ENCODE measurements at places on chromosomes 11 and 22.

DNA sequence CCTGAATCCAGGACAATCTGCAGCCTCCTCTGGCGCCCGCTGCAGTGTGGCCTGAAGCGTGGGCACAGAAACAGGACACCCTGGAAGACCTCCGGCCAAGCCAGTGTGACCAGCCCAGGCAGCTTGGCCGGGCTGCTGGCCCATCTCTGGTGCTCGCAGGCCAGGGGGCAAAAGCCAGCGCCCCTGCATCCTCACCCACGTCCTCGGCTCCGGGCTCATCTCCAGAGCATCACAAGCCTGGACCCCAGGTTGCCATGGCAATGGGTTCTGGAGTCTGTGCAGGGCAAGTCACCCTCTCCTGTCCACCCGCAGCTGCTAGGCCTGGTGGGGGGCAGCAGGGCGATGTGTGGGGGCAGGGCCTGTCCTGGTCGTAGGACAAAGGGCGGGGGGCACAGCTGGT is 9.3 kb upstream of the PDGFB start:
- DNase-seq = no peak

GRCh38 chr22:36738416-36739020 is 35.0 kb upstream of the CACNG2 start:
- no peak for DNase-seq

- DNase-seq = no peak
Measured at GRCh38 chr11:111617286-111617685, 15.0 kb downstream of the SIK2 start.

DNA sequence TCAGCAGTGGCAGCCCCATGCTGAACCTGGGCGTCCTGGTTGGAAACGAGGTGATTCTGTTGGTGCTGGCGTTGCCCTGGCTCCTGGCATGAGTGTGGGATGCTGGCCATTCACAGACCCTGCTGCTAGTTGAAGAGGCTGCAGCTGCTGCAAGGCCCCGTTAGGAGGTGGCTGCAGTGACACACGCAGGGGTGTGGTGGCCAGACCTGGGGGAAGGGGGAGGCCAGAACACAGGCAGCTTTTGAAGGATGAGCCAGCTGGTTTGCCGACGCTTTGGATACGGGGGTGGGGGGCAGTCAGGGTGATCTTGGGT is 77.2 kb downstream of the MORC2 start:
- DNase-seq = no peak

GRCh38 chr11:106231591-106231990 is 154.1 kb downstream of the AASDHPPT start:
- peak; percentile 15 for DNase-seq

GRCh38 chr22:48004038-48004437 is 1241.6 kb downstream of the TBC1D22A start:
- no peak for DNase-seq

- DNase-seq = no peak
Measured at GRCh38 chr22:36249160-36249559, 3.8 kb upstream of the APOL1 start.

- no peak for DNase-seq
Measured at GRCh38 chr11:102395720-102396393, 48.8 kb downstream of the BIRC2 start.

DNA sequence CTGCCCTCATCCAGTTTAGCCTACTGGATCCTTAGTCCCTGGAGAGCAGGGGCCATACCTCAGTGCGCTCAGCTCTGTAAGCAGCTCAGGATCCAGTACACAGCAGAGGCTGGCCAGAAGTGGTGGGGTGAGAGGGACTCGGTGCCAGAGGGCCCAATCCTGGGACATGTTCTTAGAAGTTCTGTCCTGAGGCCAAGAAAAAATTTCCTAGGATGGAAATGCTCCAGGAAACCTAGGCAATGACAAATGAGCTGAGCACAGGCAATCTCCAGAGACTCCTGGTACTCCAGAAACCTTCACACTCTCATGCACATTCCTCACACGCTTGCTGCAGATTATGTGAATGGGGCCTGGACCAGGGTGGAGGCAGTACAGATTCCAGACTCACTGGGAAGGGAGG is 89.6 kb downstream of the SERGEF start:
- DNase-seq = no peak

DNA sequence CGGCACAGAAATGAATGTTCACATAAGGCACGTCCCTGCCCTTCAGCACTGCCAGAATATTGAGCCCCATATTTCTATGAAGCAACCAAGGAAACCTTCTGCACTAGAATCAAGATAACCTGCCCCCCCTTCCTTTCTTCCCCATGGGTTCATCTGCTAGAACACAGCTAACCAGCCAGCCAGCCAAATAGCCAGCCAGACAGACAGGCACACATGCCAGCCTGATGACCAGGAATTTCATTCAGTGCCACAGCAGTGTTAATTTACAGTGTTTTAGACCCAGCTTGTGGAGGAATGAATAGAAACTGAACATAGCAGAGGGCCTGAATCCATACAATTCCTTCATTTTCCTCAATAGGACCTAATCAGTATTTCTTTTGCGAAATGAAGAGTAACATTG is 57.0 kb downstream of the TENM4 start:
- no peak for DNase-seq

DNA sequence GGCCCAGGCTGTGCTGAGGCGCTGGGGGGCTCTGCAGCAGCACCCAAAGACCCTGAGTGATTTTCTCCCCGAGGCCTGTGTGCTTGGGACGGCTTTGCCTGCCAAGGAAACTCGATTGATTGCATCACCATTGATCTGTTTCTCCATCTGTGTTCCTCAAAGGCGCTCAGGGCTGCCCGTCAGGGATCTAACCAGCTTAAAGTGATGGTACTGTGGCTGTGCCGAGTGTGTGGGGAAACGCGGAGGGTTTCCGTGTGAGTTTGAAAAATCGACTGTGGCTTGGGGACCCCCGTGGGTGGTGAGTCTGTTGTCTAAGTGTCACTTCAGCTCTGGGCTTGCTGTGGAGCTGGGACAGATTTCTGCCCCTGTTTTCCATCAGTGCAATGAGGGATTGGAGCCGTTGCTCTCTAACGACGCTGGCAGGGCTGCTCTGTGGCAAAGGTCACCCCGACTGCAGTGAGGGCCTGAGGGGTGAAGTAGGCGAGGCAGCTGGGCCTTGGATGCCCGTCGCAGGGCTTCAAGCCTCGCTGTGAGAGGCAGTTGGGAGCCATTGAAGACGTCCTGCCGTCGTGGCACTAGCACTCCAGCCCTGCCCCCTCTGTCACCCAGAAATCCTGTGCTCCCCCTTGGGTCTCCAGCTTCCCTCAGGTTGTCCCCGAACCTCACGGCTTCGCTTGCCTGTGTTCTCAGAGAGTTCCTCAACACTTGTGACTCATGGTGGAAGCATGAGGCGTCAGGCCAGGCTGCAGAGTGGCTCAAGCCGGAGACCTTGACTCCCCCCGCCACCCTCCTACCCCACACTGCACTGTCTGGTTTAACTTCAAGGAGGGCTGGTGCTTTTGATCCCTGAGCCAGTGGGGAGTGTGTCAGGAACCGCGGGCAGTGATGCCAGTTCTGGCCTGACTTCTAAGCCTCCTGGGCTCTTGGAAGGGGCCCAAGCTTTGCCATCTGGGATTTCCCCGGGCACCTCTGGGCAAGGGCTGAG is 21.8 kb downstream of the CACNA1I start:
- peak; percentile 67 for DNase-seq

DNA sequence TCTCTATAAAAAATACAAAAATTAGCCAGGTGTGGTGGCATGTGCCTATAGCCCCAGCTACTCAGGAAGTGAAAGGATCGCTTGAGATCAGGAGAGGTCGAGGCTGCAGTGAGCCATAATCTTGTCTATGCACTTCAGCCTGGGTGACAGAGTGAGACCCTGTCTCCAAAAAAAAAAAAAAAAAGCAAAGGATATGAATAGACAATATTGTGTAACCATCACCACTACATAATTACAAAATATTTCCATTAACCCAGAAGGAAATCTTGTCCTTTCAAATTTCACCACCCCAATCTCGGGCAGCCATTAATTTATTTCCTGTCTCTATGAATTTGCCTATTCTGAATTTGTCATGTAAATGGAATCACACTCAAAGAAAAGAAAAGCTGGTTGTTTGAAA is 21.2 kb downstream of the RSF1 start:
- no peak for DNase-seq

DNA sequence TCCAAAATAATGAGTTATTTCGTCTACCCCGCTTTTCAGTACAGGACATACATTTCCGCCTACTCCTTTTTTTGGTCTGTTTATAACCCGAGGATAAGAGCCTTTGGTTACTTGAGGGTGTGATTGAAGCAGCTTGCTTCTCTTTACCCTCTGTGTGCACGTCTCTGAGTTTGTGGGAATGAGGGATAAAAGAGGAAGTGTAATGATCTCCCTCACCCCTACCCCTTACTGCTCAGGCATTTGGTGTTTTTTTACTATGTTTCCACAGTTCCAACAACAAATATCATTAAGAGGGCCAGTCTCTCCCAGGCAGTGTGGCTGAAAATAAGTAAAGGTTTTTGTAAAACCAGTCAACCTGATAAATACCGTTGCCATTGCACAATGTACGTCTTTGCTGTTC is 83.2 kb upstream of the GAL start:
- no peak for DNase-seq

DNA sequence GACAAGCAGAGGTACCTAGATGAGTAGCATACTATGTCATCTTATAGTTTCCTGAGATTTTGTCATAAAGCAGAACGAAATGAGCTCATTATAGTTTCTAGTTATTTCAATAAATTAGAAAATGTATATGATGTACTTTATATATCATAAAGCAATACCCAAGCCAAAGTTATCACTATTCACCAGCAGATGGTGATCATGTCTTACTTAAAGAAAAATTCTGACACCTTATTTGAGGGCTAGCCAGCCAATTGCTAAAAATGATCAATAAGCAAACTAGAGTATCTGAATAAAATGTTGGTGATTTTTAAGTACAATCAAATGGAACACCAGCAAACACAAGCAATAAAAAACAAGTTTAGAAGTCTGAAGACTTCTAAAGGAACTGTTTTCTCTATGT is 44.1 kb downstream of the RSF1 start:
- DNase-seq = peak; percentile 33

- DNase-seq = no peak
Measured at GRCh38 chr11:115606498-115607220, 102.4 kb upstream of the CADM1 start.

GRCh38 chr11:65917434-65918210 is 1.2 kb downstream of the C11orf68 start:
- DNase-seq = no peak

DNA sequence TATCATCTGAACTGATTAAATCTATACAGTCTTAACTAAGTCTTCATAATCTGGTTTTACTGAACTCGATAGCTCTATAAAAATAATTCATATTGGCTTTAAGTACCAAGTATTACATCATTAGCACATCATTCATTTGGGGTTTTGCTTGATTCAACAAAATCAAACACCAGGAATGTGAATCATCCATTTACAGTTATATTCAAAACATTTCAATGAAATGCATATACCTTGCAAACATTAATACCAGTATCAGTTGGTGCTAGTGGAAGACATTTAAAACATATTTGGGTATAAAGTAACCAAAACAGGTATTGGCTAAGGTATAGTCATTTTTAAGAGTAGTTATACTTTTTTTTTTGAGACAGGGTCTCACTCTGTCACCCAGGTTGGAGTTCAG is 12.2 kb upstream of the CCDC89 start:
- no peak for DNase-seq

DNA sequence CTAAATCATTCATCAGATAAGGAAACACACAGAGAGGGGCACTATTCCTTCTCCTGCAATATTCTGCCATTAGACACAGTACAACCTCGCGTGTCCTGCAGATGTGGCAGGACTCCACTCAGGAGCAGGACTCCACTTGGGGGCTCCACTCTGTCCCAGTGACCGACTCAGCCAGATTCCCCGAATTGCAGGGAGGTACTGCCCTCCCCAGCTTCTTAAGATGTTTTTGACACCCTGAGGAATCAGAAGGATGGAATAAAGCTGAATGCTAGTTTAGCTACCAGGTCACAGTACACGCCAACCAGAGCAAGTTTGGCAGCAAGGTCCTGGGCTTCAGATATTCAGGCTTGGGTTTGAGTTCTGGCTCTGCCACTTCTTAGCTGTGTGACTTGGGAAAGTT is 99.3 kb upstream of the USP47 start:
- no peak for DNase-seq

DNA sequence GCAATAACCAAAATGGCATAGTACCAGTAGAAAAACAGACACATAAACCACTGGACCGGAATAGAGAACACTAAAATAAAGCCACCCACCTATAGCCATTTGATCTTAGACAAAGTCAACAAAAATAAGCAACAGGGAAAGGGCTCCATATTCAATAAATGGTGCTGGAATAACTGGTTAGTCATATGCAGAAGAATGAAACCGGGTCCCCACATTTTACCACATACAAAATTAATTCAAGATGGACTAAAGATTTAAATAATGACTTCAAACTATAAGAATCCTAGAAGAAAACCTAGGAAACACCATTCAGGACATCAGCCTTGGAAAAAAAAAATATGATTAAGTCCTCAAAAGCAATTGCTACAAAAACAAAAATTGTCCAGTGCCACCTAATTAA is 30.1 kb upstream of the NOX4 start:
- DNase-seq = no peak
